ENCODE measurements at places on chromosomes 1 and 21.
A peak's percentile ranks its signal among the peaks of the same experiment; 100 is the strongest.

DNA sequence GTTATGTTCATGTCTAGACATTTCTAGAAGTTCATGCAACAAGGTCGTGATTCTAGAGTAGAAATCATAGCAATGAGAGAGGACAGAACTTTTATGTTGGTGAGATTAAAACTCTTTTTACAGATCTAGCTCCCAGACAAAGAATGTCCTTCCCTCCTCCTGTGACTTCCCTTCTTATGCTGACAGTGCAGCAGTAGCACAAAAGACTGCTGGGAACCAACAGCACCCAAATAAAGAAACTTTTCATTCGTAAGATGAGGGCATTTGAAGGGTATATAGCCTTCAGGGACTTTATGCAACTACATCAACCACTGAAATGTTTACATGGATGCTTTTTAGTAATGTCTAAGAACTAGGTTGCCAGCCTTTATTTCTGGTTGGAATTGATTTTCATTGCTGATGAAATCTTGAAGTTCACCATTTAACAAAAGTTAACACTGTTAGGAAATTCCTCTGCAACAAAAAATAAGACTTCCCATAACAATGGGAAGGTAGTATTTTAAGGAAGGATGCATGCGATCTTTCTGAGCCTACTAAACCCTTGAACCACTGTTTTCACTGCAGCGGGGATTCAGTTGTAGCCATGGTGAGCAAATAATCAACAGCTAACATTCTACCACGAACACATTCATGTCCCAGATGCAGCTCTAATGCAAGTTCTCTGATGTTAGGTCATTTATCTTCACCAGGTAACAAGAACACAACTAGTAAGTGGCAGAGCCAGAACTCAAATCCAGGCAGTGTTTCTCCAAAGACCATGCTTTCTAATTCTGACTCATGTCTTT, 672.8 kb downstream of the PTPRC start:
- DNase-seq, result no peak

DNA sequence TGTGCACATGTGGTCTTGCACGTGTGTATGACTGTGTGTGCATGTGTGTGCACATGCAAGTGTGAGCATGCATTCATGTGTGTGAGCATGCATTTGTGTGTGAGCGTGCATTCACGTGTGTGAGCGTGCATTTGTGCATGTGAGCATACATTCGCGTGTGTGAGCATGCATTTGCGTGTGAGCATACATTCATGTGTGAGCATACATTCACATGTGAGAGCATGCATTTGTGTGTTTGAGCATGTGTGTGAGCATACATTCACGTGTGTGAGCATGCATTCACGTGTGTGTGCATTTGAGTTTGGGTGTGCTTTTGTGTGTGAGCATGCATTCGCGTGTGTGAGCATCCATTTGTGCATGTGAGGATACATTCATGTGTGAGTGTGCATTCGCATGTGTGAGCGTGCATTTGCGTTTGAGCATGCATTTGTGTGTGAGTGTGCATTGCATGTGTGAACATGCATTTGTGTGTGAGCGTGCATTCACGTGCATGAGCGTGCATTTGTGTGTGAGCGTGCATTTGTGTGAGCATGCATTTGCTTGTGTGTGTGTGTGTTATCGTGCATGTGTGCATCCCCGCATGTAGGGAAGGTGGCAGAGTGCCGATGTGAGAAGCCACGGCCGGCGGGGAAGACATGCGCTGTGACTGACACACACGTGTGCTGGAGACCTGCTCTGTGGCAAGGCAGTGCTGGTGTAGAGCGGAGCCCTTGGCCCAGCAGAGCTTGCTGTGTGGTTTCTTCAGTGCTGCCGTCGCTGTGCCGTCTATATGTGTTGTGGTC, 18.2 kb downstream of the ITGB2 start:
- DNase-seq, result no peak

GRCh38 chr1:37809942-37810341, 1.9 kb upstream of the YRDC start:
- DNase-seq, result no peak

DNA sequence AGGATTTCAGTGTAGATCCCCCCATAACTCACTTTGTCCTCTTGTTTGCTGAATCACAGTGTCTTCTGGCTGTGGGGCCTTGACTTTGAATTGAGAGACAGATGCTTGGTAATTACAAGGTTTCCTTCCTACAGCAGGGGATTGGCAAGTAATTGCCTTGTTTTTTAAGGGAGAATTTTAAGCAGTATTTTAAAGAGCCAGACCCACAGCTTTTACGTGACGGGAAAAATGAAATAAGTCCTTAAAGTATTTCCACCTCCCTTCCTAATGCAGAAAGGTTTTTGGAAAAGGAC, 41.0 kb downstream of the PGBD5 start:
- no peak for DNase-seq

- no peak for DNase-seq
Observed at GRCh38 chr21:44654576-44655175, at the start of gene KRTAP12-4. KRTAP12-4 (minus strand) TSS chr21:44654659; CDS start chr21:44654614, 45 bp downstream.

GRCh38 chr1:175555266-175555665, 188.1 kb downstream of the TNR start:
- no peak for DNase-seq

GRCh38 chr1:101833312-101833711, 163.4 kb downstream of the OLFM3 start:
- no peak for DNase-seq

- no peak for DNase-seq
Observed at GRCh38 chr1:245546875-245547274, 392.1 kb downstream of the KIF26B start.

- DNase-seq, result peak; percentile 22
Observed at GRCh38 chr1:64864018-64864940, 102.1 kb downstream of the JAK1 start.

- DNase-seq, result no peak
Observed at GRCh38 chr1:162840250-162840839, 20.6 kb downstream of the CCDC190 start.

GRCh38 chr1:70205071-70205433, 327 bp downstream of the LRRC40 start:
- no peak for DNase-seq

GRCh38 chr1:56573311-56573710, 6.1 kb downstream of the PLPP3 start:
- no peak for DNase-seq

DNA sequence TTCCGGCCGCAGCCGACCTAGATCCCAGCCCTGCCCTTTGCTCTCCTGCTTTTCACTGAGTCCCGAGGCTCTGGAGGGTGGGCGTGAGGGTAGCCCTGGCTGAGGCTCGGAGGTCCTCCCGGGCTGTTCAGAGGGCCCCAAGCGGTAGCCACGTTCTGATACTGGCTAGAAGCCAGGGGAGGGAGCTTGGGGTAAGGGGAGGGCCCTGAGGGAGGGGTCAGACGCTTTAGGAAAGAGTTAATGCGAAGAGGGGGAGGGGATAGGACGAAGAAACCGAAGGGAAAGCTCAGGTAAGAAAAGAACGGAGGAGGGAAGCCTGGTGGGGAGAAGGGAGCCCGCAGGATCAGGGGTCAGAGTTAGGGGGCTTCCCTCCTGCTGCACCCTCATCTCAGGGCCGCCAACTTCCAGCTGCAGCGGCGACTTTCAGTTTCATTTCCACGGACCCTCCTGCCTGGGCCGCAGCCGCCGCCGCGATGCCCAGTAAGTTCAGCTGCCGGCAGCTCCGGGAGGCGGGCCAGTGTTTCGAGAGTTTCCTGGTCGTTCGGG, at the start of gene MOV10:
Gene MOV10, plus strand, starts transcription at position 220 of the 546 bp plus-strand sequence. Its CDS starts 254 bp downstream, at position 474.
- no peak for DNase-seq

DNA sequence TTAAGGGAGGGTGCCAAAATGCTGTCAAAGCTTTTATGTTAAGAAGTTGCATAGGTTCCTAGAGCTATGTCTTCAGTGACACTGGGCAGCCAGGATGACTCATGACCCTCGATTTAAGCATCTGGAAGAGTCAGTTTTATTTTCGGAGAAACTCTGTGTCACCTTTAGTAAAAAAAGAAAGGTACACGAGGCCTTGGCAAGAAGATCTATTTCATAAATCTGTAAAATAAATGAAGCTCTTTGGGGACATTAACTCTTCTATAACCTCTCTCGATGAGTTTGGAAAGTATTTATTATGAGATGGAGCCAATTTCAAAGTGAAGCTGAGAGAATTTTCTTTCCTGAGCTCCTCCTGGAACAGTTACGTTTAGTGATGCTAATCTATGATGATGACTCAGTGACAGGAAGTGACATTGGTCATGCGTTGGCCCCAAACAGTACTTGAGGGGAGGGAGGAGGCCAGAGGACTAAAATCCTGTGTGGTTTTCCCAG, 156.5 kb downstream of the HLX start:
- no peak for DNase-seq

DNA sequence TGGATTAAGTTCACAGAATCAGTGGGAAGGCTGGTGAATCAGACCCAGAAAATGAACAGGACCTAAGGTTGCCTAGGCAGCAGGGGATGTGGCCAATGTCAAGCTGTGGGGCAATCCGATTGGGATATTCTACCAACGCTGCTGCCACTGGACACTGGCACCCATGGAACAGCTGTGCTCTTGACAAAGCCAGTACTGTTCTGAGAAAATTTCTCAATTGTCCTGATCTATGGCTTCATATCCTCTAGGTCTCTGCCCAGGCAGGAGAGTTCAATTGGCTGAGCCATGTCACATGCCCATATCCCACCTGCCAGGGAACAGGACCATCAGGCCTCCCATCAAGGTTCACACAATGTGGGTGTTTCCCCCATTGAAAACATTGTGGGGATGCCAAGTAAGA, 6.2 kb downstream of the TACSTD2 start:
- no peak for DNase-seq

DNA sequence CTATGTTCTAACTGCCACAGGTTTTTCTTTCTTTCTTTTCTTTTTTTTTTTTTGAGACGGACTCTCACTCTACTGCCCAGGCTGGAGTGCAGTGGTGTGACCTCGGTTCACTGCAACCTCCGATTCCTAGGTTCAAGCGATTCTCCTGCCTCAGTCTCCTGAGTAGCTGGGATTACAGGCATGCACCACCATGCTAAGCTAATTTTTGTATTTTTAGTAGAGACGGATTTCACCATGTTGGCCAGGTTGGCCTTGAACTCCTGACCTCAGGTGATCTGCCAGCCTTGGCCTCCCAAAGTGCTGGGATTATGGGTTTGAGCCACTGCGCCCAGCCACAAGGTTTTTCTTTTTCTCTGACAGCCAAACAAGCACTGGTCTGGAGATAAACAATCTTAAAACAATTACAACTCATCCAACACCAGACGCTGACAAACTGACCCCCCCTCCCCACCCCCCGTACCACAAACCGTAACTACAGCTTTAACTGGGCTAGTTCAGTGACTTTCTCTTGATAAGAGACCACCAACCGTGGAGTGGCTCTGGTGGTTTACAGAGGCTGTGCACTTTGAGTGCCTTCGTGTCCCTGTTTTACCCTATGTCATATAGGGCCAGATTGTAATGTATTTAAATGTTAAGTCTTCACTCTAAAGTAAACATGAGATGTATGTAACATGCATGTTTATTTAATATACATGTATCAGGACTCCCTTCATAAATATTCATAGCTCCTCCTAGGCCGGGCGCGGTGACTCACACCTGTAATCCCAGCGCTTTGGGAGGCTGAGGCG, 19.5 kb upstream of the PUM1 start:
- DNase-seq, result no peak
